Amniotic epithelial cell (primary cell): ENCODE measurements at places on chromosomes 3 and 15.

GRCh38 chr3:46477756-46478155 is 13.1 kb upstream of the LTF start:
- DNase-seq, result no peak

DNA sequence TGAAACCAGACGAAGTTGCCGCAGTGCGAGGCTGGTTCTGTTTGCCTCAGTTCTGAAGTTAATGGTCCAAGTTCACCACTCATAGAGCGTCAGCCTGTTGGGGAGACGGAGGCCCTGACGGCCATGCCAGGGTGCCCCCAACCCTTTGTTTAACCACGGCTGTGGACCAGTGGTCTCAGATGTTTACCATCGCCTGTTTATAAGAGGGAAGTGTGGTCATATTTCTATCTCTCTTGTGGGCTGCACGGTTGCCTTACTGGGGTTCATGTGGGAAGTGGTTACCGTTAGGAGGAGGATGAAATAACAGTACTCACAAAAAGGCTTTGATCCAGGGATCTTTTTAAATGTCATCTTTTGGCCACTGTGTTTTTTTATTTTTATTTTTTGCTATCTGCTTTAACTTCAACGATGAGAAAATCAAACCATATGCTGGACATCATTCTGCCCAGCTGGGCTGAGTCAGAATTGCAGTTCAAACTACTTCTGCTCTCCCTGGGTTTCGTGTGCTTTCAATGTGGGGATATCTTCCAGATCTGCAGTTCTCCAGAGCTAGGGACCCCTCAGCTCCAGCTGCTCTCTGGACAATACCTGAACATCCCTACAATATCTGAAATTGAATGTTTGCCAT is 17.8 kb downstream of the SMAD3 start:
- no peak for DNase-seq

DNA sequence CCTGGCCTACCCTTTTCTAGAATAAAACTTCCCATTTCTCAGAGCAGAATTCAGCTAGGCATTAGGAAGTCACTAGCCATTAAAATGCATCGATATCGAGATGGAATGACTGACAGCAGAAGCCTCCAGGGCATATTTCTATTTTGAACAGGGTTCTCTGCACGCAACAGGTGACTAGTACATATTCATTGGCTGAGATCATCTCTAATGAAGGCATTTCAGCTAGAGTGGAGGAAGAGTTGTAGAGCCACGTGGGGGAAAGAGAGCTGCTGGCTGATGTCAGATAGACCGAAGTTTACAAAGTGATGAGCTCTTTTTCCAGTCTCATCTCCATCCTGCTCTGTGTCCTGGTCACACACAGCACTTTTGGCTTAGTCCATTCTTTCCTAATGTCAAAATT is 7.5 kb downstream of the TMEM40 start:
- peak; percentile 30 for DNase-seq

- no peak for DNase-seq
Measured at GRCh38 chr3:22939349-22939748, 263.8 kb upstream of the UBE2E2 start.

- no peak for DNase-seq
Measured at GRCh38 chr3:141797819-141798447, 34.7 kb downstream of the GRK7 start.

DNA sequence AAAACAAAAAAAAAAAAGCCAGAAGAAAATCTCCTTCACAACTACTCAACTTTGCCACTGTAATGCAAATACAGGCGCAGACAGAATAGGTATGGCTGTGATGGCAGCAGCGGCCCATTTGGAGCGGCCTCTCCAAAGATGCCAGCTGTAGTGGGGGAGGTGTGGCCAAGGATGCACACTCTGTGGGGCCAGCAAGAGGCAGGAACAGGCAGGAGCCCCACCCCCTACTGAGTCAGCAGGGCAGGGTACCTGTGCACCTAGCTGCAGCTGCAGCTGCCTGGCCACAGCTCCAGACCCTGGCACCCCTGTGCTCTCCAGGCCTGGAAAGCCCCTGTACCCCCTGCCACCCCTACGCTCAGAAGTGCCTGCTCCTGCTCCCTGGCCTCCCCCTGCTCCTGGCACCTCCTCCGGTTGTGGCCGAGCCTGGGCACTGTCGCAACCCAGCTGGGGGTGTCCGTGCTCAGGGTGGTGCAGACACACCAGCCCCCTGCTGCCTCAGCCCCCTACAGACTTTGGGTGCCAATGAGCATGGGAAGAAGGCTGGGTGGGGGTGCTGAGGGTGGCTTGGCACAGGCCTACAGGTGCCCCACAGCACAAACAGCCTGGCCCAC is 312.7 kb downstream of the ULK4 start:
- no peak for DNase-seq

DNA sequence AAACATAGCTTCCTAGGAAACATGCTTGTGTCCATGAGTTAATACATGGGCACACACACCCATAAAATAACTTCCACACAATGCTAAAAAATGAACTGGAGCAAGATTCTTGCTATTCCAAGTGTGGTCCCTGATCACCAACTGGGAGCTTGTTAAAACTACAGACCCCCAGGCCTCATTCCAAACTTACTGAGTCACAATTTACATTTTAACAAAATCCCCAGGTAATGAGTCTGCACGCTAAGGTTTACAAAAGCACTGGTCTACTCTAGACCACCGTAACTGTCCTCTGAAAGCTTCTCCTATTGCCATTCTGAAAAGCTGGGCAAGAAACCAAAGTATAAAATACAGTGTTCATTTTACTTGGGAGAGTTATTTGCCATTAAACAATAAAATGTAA is 45.4 kb downstream of the IGF2BP2 start:
- DNase-seq, result no peak

GRCh38 chr15:29088666-29089065 is 181.0 kb downstream of the NSMCE3 start:
- DNase-seq, result no peak

- DNase-seq, result no peak
Measured at GRCh38 chr15:60124460-60125070, 120.5 kb downstream of the FOXB1 start.

DNA sequence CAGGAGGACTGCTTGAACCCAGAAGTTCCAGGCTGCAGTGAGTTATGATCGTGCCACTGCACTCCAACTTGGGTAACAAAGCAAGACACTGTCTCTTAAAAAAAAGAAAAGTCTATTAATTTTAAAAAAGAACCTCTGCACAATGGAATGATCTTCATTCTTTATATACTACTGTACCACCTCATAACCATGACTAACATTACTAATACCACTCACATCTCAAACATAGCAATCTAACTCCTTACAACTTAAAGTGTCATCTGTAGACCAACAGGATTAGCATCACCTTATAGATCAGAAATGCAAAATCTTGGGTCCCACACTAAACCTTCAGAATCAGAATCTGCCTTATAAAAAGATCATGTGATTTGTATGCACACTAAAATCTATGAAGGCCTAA is 48.8 kb upstream of the MAP4 start:
- no peak for DNase-seq

- DNase-seq, result peak; percentile 79
Measured at GRCh38 chr15:34023907-34024306, 15.1 kb downstream of the AVEN start.

DNA sequence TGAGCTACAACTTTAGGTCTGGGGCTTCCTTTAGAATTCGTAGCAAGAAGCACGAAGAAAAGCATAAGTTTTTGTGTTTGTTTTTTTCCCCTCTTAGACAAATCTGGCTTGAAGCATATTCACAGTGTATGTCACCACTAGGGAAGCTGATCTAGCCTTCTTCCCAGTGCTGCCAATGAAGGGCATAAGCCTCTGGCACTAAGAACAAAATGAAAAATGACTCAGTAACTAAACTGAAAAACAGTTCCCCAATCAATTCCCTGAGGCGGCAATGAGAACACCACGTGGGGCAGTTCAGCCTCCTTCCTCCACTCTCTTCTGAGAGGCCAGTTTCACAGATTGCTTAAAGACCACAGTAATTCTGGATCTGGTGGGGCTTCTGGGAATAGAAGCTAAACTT is 338.1 kb downstream of the GAP43 start:
- no peak for DNase-seq

DNA sequence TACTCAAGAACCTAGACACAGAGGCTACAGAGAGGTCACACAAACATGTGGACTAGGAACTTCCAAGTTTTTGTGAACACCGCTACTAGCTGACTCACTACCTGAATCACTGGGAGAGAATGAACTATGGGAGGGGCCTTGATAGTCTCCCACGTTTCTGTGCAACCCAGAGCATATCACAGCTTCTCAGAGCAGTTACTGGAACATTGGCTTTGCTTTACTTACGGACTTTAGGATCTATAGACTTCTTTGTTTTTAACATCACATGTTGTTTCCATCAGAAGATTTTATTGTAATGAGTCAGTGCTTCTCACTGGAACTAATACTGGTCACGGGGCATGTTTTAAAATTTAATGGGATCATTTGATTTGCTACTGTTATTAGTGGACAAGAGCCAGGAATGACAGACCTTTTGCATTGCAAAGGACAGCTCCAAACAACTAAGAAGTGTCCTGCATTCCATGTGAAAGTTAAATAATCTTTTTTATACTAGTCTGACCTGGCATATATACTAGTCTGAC is 35.6 kb downstream of the RTP4 start:
- DNase-seq, result peak; percentile 100

DNA sequence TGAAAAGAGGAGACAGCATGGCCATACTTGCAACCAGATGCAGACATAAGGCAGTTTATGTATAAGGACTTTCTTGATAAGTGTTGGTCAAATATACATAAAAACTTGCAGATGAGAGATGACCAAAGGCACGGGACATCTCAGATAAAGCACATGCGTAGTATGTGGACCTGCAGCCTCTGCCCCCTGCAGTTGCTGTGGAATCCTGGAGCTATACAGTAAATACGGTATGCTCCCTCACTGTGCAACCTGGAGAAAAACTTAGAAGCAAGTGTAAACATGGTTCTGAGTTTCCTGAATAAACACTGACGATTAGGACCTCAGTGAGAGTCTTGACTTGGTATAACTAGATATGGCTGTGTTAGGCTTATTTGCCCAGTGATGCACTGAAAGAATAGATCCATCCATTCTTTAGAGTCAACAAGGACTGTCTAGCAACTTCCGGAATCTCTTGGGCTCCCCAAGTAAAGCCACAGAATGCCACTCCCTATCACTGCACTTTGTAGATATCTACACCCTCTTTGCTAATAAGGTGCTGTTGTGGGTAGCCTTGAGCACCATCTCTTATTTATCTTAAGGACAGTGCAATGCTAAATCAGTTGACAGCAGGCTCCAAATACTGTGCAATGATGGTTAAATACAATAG is 40.2 kb downstream of the GJD2 start:
- DNase-seq, result no peak

GRCh38 chr15:49748791-49749190 is 127.9 kb downstream of the DTWD1 start:
- DNase-seq, result no peak

- DNase-seq, result no peak
Measured at GRCh38 chr15:71679223-71679792, 131.0 kb upstream of the NR2E3 start.

DNA sequence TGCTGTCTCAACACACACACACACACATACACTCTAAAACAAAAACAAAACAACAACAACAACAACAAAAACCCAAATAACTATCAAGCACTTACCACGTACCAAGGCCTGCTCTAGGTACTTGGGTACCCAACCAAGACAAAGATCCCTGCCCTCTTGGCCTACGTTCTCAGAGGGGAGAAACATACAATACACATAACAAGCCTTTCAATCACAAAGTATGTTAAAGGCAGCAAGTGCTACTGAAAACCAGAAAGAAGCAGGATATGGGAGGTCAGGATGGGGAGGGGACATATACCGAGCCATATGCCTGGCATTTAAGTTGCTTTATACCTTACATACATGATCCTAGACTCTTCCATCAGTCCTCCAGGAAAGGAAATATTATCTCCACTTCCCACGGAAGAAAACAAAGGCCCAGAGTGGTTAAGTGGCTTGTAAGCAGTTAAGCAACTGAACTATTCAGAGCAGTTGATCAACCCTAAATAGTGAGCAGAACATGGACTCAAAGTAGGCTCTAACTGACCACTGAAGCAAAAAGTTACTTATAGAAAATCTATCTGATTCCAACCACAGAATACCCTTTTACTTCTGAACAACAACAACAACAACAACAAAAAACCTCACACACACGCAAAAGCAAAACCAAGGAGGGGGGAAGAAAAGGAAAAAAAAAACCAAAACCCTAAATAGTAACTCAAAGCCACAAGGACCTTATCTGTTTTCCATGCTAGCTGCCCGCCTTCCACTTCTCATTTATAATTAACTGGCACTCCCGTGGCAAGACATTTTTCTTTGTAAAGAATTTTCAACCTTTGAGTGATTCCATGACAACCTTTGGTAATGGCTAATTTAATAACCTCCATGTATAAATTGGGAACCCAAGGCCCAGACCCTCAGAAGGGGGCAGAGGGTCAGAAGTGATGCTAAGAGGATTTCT is 21.0 kb downstream of the PRICKLE2 start:
- no peak for DNase-seq

GRCh38 chr3:128068156-128068620 is 16.0 kb downstream of the SEC61A1 start:
- DNase-seq, result peak; percentile 47

- no peak for DNase-seq
Measured at GRCh38 chr3:128492671-128493569, at the start of gene GATA2. Gene GATA2, minus strand, starts transcription at chr3:128493201. Its CDS starts 6,170 bp downstream, at chr3:128487031.

- peak; percentile 41 for DNase-seq
Measured at GRCh38 chr3:149547413-149547812, 72.9 kb downstream of the TM4SF4 start.

DNA sequence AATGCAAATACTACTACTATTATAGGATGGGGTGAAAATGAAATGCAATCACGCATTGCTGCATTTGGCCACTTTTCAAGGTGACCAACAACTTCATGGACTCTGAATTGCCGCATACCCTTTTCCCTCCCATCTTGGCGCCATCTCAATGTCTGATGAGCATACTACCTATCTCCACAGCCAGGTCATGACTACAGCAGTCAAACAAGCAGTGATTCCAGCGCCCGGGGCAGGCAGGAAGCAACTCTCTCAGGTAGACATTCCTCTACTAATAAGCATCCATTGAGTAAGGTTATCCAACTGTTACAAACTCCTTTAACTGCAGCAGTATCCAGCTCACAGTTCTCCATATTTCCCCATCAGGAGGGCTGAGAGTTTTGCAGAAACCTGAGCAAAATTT is 155.4 kb downstream of the ADAMTS17 start:
- no peak for DNase-seq

GRCh38 chr3:125103406-125103805 is 47.6 kb upstream of the HEG1 start:
- no peak for DNase-seq

GRCh38 chr3:94734206-94734605 is 671.3 kb downstream of the NSUN3 start:
- no peak for DNase-seq
